ENCODE measurements at places on chromosomes 12 and 14.

- no peak for DNase-seq
Measured at GRCh38 chr12:111074559-111074958, 154.2 kb upstream of the MYL2 start.

DNA sequence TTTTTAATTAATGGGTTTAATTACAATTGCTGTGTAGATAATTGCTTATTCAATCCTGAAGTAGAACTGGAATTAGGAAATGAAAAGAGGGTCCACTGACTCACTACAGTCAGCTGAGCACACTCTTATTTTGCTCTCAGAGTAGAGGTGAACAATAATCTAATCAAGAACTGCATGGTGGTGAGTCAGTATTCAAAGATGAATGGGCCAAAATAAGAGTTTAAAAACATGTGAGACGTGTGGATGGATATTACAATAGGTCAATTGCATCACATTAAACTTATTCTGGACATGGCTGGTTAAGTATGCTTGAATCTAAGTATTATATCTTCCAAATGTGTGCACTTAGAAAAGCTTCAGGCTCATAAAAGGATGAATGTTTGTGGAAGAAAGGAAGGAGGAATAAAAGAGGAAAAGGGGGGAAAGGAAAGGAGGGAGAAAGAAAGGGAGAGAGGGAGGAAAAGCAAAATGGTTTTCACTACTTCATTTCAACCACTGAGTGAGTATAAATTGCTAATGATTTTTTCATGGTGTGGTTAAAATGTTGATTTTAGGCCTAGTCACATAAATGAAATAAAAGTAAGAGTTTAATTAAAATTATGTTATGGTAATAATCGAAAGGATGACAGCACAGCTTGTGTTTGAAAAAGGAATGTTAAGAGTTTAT, 27.0 kb upstream of the EEA1 start:
- DNase-seq: no peak

DNA sequence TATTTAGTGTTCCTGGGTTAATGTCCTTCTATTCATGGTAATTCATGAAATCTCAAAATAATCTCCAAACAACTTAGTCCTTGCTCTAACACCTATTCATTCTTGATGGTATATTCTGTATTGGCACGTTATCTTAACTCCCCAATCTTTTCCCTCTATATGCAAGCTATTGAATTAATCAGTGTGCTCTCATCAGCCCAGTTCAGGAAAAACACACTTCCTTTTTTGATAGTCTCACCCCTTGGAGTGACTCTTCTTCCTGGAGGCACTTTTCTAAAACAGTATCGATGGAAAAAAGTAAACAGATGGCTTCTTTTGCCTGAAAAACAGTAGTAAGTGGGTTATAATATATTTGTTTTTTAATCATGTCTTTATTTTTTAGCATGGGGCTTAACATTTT, 28.6 kb downstream of the TULP3 start:
- DNase-seq: no peak

DNA sequence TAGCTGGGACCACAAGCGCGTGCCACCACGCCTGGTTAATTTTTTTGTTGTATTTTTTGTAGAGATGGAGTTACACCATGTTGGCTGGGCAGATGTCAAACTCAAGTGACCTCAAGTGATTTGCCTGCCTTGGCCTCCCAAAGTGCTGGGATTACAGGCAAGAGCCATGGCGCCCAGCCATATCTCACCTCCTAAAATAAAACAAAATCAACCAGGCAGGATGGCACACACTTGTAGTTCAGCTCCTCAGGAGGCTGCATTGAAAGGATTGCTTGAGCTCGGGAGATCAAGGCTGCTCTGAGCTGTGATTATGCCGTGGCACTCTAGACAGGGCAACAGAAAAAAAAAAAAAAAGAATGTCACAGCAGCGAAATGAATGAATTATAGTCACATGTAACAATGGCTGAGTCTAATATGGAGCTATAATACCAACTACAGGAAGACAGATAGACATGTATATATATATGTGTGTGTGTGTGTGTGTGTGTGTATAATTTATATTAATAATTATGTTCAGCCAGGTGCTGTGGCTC, 19.3 kb upstream of the TMEM120B start:
- no peak for DNase-seq

DNA sequence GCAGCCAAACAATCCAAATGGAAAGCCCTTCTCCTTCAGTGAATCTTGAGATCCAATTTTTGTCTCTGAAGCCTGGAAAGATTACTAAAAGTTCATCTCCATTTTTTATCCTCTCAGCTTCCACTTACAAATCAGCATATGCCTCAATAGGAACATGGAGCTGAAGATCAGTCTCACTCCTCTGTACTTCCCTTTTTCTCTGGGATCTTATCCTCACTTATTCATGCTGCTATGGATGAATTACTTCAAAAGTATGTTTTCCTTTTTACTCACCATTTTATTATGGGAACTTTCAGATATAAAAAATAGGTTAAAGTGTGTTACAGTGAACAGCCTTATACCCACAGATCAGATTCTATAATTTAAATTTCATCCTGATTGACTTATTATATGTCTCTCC, 14.4 kb upstream of the NTF3 start:
- DNase-seq: no peak

GRCh38 chr14:51210594-51210993, 29.5 kb upstream of the TMX1 start:
- DNase-seq: no peak

GRCh38 chr14:76910371-76910890, 84.2 kb downstream of the LRRC74A start:
- no peak for DNase-seq

- DNase-seq: no peak
Measured at GRCh38 chr14:50603565-50603964, 43.6 kb downstream of the ATL1 start.

- DNase-seq: no peak
Measured at GRCh38 chr14:54447231-54447692, 6.1 kb upstream of the CNIH1 start.

DNA sequence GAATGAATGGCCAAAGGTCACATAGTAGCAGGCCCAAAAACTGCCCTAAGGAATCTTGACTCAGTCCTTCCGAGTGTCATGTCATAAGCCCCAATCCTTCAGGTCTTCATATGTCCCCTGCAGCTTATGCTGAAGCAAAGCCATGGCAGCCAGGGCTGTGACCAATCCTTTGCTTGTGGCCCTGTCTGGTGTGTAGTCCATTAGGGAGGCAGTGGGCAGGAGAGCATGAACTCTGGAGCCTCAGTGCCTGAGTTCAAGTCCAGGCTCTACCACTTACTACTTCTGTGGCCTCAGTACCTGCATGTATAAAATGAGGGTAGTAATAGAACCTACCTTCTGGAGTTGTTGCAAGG, 20.3 kb downstream of the PLEKHG3 start:
- no peak for DNase-seq

DNA sequence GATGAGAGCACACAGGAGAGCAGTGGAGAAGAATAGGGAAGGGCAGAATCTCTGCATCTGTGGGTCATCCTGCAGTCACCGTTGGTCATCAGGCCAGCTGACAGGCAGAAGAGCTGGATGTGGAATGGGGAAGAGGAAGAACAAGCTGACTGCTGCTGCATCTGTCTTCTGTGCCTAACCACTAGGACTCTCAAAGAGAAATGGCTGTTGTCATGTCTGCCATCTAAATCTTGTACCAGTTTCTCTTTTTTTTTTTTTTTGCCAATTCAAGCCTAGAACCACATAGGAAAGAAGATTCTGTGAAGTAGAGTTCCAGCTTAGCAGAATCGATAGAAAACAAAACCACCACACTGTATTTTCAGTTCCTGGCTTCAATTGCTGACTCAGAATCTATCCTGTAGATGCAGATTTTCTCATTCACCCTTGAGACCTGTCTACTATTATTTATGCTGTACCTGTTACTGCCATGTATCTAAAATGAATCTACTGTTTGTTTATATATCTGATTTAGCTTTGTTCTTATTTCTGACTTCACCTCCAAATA, 421.9 kb upstream of the PRICKLE1 start:
- no peak for DNase-seq

GRCh38 chr14:24576182-24576581, at the start of gene CTSG:
Gene CTSG (minus strand): TSS chr14:24576250. CDS start chr14:24576223, 27 bp downstream.
- DNase-seq: no peak

DNA sequence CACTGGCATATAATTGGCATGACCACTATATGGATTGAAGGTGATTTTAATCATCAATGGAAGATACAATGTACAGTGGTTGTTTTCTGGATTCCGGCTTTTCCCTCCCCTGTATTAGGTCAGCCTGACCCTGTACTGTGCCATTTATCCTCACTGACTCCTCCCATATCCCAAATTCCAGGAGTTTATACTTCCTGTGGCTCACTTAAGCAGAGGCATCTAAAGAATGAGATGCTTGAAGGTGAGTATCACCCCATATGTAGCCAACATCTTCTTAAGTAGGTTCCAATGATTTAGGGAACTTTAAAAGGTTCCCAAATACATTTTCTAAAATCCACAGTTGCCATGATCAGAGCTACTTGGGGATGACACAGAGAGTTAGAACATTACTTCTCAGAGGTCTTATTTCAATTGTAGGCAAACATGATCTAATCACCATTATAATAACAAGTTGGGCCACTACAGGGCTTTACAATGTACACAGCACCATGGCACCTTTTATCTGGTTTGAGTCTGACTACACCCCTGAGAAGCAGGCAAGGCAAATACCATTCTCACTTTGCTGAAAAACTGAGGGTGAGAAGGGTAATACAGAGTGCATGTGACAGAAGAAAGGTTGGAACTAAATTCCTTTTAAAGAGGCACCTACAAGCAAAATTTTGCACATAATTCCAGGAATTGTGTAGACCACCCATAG, 212.3 kb upstream of the GARIN6 start:
- DNase-seq: no peak

- DNase-seq: no peak
Measured at GRCh38 chr12:25585021-25585523, 32.0 kb upstream of the LMNTD1 start.

- DNase-seq: no peak
Measured at GRCh38 chr12:92863251-92863650, 65.8 kb downstream of the EEA1 start.

DNA sequence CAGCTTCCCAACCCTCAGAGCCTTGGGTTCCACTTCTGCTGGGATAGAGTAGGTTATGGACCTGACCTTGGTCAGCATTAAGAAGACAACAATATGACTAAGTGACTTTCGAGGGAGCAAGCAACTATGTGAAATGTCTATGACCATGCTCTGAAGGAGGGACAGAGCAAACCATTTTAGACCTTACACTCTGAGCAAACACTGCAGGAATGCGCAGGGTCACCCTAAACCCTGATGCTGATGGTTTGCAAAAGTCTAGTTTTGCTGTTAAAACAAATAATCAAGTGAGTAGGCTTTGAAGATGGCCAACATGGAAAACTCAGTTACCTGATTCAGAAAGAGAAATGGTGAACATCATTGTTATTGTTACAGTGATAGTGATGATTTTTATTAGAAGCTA, 8.7 kb downstream of the ZCCHC8 start:
- DNase-seq: no peak

DNA sequence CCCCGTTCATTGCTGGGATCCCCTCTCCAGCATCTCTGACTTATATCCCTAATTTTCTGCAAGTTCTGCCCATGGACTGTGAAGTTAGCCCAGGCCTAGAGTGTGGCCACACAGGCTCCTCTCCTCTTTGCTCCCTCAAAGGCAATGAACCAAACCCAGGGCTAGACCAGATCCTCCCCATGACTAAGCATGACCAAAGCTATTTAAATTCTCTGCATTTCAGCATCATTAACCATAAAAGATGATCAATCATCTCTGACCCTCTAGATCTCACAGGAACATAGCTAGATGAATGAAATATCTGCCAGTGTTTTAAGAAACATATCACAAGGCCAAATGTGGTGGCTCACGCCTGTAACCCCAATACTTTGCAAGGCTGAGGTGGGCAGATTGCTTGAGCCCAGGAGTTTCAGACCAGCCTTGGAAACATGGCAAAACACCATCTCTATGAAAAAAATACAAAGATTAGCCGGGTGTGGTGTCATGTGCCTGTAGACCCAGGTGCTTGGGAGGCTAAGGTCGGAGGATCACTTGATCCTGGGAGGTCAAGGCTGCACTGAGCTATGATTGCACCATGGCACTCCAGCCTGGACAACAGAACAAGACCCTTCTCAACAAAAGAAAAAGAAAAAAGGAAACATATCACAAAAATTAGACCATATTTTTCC, 2.2 kb upstream of the KRT3 start:
- no peak for DNase-seq

- DNase-seq: no peak
Measured at GRCh38 chr14:101480022-101480746, 81.1 kb upstream of the DIO3 start.

GRCh38 chr14:100405760-100406455, 82.8 kb downstream of the SLC25A47 start:
- no peak for DNase-seq

GRCh38 chr12:11861155-11861863, 209.4 kb upstream of the BCL2L14 start:
- no peak for DNase-seq

DNA sequence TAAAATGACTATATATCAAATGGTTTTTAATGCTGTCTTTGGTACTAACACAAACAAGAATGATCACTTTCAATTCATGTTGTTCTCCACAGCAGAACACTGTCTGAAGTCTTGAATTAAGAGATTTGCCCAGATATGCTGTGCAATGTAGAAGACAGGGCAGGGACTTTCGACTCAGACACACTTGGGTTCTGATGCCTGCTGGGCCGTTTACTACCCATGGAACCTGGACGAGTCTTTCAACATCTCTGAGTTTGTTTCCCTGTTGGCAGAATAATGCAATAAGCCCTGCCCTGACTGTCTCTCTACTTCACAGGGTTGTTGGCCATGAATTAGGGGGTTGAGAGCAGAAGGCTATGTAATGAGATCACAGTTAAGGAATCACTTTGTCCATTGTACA, 162.6 kb upstream of the TMPO start:
- no peak for DNase-seq

DNA sequence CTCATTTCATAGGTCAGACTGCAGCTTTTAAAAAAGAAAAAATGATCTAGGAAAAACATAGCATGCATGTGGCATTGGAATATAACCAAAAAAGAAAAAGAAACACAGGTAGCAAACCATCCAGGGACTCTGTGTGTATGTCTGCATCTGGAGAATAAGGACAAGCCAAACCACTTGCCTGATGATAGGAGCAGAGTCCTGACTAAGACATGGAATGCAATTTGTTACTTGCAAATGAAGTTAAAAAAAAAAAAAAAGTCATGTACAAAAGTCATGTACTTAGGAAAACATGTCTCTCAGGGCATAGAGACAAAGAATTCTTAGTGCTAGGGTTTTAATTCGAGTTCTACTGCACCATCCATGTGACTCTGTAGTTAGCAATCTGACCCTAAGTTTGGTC, 15.9 kb downstream of the TSPAN11 start:
- no peak for DNase-seq

- DNase-seq: peak; percentile 11
Measured at GRCh38 chr14:77498984-77499527, 440 bp upstream of the ISM2 start.

Data from stimulated activated CD4-positive, alpha-beta T cell treated with anti-CD3 and anti-CD28 coated beads, Interleukin-15, amount 100 ng/mL, for 24 hours (primary cell).